AML-193 (cell line): ENCODE measurements at places on chromosomes 2 and 18.

DNA sequence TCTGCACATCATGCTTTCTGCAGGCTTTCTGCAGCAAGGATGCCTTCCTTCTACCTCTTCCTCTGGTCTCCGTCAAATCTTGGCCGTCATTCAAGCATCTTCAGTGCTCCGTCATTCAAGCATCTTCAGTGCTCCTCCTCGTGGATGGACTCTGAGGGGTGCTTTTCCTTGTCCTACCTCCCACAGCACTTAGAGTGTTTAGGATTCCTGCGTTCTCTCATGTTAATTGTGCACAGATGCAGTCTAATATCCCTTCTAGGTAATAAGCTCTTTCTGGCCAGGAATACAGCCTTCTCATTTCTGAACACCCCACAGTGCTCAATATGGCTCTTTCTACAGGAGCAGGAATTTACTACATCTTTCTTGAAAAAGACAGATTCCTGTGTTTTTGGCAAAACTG lies 59.8 kb downstream of the ZNF236 start:
- no peak for DNase-seq

DNA sequence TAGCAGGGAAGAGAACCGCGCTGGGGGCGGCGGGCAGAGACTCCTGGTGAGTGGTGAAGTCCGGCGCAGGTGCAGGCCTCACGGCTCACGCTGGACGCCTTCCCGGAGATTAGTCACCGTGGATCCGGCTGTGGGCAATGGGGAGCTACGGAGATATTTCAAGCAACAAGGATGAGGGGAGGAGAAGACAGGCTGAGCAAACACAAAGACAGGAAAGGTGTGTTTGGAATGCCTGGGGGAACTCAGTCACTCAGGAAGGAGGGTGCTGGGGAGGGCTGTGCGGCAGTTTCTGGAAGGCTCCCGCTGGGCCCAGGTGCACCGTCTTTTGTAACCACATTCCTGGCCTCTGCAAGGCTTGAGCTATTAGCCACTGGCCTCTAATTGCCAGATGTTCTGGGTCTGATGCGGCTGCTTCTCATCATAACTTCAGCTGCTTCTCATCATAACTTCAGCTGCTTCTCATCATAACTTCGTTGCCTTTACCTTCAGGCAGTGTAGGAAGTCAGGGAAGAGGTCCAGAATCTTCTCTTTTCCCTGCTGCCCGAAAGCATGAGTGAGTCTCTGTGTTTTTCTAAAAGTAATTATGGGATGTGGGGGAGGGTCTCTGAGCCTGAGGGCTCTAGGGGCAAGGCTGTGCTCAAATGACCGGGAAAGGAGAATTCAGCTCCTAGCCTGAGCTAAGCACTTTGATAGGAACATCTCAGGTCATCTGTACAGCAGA lies 118.9 kb downstream of the PXDN start:
- DNase-seq: no peak

DNA sequence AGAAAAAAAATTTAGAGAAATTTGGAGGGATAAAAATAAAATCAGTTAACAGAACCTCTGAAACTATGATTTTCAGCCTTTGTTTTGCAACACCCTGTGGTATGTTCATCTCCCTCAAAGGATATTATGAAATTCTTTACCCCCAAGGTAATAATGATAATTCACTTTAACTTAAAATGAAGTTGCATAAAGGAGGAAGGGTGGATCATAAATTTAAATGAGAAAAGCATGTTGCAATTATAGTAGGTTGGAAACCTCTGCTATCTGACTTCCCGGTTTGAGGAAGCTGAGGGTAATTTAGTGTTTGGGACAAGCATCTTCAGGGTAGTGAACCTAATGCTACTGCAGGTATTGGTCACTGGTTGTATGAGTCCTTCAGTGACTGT lies 102.9 kb downstream of the BABAM2 start:
- peak; percentile 93 for DNase-seq

GRCh38 chr2:22078701-22079100 lies 954.9 kb downstream of the TDRD15 start:
- DNase-seq: no peak

DNA sequence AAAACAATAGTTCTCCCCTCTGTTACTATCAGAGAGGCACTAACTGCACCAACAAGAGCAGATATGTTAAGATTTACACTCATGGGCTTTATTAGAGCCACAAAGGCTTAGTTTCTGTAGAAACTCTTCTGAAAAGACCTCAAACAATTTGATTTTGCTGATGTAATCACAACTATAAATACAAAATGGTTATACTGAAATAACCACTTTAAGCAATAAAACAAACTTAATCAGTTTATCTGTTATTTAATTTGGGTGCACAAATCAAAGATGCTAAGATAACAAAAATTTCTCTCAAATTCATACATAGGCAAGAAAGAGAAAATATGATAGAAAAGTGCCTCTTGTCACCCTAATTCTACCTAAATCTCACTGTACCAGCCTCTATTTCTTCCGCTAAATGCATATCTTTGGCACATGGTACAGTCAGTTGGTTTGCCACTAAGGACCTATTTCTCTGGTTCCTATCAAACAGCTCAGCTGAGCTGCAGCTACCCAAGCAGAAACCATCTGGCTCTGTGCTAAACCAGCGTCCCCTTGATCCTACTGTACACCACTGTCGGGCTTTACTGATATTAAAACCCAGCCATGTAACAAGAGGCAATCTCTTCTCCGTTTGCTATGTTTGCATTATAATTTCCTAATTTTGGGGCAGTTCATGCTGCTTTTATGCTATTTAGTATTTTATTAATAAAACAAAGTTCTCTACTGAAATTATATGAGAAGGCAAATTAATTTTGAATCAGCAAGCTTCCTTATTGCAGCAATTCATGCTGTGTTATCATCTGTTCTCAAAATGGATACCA lies 60.1 kb downstream of the CWC22 start:
- no peak for DNase-seq

DNA sequence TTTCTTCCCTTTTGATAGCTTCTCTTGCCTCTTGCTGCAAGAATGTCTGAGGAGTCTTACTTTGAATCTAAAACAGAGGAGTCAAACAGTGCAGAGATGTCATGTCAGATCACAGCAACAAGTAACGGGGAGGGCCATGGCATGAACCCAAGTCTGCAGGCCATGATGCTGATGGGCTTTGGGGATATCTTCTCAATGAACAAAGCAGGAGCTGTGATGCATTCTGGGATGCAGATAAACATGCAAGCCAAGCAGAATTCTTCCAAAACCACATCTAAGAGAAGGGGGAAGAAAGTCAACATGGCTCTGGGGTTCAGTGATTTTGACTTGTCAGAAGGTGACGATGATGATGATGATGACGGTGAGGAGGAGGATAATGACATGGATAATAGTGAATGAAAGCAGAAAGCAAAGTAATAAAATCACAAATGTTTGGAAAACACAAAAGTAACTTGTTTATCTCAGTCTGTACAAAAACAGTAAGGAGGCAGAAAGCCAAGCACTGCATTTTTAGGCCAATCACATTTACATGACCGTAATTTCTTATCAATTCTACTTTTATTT lies 133.5 kb upstream of the CDCA7 start:
- no peak for DNase-seq

- DNase-seq: no peak
These were observed 557.2 kb downstream of the ERBB4 start for GRCh38 chr2:211981451-211981850.

DNA sequence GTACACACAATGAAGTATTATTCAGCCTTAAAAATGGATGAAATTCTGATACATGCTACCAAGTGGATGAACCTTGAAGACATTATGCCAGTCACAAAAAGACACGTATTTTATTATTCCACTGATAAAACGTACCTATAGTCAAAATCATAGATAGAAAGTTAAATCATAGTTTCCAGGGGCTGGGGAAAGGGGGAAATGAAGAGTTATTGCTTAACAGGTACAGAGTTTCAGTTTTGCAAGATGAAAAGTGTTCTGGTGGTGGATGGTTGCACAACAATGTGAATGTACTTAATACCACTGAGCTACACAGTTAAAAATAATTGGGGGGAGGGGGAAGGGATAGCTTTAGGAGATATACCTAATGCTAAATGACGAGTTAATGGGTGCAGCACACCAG lies 279.0 kb upstream of the STON1 start:
- peak; percentile 92 for DNase-seq
